ENCODE measurements at places on chromosomes 1 and 21.

GRCh38 chr1:220044678-220045355, 1.5 kb downstream of the EPRS1 start:
- DNase-seq = no peak

DNA sequence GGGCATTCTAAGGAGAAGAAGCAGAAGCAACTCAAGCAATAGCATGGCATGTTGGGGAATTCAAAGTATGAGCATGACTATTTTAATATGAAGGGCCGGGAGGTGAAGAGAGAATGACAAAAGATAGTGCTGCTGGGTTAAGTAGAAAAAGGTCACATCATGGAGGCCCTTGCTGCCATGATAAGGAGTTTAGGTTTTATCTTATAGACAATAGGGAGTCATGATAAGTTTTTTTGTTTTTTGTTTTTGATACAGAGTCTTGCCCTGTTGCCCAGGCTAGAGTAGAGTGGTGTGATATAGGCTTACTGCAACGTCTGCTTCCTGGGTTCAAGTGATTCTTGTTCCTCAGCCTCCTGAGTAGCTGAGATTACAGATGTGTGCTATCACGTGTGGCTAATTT, 3.1 kb downstream of the BNIPL start:
- no peak for DNase-seq

DNA sequence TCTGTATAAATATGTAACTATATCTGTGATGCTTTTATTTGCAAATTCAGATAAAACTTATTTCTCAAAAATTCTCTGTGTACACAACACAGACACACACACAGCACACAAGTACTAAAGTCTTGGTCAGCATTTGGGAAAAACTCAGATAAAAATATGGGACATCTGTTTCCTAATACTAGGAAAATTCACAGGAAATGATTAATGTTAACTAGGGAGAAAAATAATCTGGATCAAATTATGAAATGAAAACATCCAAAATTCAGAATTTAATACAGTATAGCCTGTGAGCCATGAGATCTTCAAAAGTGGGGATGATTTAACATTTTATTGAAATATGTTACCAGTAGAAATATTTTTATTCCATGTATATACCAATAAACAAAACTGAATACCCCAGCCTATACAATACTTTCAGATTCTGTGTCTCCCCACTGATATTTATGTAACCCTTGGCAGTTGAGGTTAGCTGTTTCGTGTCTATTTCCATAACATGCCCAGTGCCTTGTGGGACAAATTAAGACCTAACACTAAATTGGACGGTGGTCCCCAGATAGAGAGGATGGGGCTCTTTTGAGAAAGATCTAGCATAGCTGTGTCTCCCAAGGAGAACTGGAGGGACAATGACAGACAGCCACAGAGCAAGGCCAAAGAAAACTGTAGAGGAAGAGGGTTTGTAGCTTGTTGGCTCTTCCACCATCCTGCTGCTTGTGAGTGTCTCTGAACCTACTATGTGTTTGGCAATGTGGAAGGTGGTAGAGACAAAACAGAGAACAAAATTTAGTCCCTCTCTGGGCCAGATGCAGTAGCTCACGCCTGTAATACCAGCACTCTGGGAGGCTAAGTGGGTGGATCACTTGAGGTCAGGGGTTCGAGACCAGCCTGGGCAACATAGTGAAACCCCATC, 47.2 kb downstream of the GNG12 start:
- no peak for DNase-seq

GRCh38 chr1:64304823-64305222, 101.4 kb downstream of the UBE2U start:
- no peak for DNase-seq
